ENCODE measurements at places on chromosomes 11 and 22. TPM values are rescaled to one million over a fixed set of nuclear protein-coding genes. Genes with fewer than 3 reads are reported as not detected.

DNA sequence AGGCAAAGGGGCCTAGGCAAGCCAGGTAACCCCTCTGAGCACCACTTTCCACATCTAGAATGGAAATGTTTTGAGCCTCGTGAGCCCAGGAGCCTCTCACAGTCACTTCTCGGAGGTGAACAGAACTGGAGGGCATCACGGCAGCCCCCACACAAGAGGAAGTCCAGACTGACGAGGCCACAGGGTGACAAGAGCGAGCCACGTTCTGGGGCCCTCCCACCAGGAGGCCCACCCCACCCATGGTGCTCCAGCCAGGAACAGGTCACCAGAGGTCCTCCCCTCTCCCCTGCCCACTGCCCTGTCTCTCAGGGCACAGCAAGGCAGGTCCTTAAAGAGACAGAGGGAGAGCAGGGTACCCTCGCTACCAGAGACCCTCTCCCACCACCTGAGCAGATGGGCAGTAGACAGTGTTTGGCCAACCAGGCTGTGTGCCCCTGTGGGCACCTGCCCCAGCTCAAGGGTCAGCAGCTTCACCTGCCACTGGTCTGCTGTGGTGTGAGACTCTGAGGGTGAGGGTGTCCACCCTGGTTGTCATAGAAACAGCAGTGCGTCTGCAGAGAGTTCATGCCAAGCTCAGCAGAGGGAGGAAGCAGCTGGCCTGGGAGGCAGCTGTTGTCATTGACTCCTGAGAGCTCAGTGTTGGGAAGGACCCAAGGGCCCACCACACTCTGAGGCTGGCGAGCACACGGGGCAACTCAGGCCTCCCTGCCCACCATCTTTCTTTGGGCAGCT, 31.4 kb downstream of the RSPH14 start:
- DNase-seq = no peak

Gene OR51I1
- not detected for total RNA-seq

DNA sequence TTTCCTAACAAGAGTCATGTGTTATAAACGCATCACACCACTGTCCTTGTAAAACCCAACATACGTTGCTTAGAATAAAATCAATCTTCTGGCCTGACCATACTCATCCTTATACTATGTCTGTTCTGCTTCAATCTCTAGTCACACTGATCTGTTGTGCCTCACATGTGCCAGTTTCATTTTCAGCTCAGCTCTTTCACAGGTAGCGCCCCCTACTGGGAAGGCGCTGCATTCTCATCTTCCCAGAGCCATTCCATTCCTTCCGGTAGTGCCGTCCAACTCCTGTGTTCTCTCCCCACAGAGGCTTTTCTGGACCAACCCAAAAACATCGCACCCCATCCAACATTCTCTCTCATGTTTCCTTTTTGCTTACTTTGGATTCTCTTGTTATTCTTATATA, 22.2 kb downstream of the CASP5 start:
- no peak for DNase-seq

DNA sequence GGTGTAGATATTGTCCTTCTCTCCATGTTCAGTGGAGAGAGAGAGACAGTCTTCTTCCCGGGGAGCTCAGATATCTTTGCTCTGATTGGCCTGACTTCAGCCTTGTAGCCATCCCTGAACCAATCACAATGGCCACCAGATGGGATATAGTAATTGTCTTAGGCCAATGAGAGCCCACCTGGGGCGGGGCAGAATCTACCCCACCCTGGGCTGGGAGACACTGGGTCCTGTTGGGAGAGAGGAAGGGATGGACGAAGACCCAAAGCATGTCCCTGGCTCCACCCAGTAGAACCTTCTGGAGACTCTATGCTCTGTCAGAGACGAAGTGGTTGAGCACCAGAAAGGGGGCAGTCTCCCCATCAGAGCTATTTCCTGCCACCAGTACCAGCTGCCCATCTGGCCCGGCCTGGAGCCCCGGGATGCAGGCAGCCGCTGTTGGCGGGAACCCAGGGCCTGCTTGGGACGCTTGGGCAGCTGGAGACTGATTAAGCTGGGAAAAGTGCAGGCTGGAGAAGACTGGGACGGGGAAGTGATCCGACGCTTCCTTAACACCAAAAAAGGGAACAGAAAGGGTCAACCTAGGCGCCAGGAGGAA, 31.6 kb upstream of the CBX7 start:
- DNase-seq = no peak

Gene GRAP2
- total RNA-seq = 0.12 TPM

DNA sequence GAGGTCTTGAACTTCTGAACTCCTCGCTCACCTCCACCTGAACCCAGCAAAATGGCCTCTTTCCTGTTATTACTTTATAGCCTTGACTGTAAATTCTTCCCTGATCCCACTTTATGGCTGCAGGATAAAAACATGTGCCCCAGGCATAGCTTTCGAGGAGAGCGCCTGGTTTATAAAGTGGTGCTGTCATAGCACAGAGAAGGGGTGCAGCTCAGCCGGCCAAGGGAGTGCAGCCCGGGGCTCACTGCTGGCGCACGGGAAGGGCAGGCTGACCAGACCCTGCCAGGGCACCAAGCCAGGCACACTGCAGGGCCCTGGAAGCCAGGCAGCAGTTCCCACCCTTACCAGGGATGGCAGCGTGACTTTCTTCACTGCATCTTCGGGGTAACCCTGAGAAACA, 50.9 kb downstream of the ISX start:
- DNase-seq = no peak
